Caco-2 (cell line): ENCODE measurements at places on chromosomes 5 and 9. TPM values are rescaled to one million over a fixed set of nuclear protein-coding genes. Genes with fewer than 3 reads are reported as not detected.

PAM gene
- 48.0 and 50.1 TPM in 2 replicates for total RNA-seq

DNA sequence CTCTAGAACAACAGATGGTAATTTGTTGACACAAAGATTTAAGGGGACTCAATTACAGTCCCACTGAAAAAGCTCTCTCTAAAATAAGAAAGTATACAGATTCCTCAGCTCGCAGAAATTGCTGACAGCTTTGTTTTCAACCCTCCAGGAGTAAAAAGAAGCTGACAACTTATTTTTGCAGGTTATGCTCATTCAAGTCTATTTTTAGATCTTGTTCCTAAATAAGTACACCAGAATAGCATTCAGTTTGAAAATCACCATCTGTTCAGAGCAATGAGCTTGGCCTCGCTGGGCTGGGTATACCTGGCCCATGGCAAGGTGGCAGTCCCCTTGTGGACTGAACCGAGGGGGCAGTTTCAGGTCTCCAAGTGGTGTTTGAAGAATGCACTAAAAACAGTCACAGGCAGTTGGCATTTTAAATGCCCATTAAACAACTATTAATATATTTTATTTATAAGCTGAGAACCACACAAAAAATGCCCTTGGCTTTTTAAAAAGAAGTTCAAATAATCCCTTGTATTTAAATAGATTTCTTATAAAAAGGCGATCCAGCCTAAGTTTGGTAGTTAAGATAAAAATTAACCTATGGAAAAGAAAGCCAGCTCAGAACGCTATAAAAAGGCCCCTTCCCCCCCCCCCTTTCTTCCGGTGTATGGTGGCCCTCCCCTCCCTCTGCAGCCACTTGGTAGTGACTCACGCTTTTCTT lies 169.2 kb downstream of the AUH start:
- no peak for DNase-seq

SHISAL2B gene
- total RNA-seq, result not detected in 2 replicates

DNA sequence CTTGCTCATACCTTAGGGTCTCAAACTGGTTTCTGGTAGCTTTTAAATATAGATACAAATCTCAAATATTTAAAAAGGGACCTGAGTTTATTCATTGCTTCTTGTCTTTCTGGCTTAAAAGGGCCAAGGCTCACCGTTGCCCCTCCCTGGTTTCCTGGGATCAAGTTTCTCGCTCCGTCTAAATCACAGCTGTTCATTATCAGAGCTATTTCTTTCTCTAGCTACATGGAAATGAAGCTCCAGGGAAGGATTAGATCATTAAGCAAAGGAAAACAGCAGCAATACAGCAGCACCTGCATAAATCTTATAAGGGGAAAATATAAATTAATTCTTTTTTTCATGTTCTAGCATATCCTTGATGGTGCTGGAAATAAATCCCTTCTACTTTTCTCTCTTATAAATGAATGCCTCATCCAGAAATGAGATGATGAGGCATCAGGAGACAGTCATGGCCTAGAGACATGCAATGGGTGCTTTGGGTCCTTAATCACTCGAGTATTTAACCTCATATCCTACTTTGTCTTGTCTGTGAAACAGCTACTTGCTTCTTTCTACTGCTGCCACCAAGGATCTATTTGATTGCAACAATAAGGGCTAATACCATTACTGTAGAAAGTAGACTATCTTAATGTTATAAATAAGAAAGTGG lies 320.1 kb downstream of the TRPM3 start:
- no peak for DNase-seq

SUSD1 gene
- total RNA-seq, result 53.4 and 60.1 TPM in 2 replicates

- no peak for DNase-seq
Observed at GRCh38 chr9:138033950-138034349, 156.4 kb downstream of the CACNA1B start.

GRCh38 chr5:93600409-93601070 lies 17.5 kb downstream of the NR2F1 start:
- no peak for DNase-seq

DNA sequence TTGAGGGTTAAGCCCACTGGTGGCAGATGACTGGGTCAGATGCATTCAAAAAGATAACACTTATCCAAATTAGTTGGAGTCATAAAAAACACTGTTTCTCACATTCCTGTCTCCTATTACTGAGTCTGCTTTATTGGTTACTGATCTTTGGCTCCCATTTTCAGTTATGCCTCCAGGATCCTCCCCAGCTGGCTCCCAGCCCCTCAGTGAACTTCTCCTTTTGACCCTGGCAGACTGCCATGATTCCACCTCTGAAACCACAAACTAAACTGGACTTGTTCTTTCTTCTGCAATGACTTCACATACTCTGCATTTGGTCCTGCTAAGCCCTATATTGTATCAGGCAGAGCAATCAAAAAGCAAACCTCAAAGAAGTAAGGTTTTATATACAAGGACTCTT lies 860.8 kb upstream of the DMAC1 start:
- DNase-seq, result no peak

PCDHGB6 gene
- total RNA-seq, result 2.5 and 2.8 TPM in 2 replicates

PLCXD3 gene
- total RNA-seq, result 0.14 and 0.20 TPM in 2 replicates

GRCh38 chr5:96455789-96456188 lies 22.7 kb upstream of the PCSK1 start:
- DNase-seq, result no peak

DNA sequence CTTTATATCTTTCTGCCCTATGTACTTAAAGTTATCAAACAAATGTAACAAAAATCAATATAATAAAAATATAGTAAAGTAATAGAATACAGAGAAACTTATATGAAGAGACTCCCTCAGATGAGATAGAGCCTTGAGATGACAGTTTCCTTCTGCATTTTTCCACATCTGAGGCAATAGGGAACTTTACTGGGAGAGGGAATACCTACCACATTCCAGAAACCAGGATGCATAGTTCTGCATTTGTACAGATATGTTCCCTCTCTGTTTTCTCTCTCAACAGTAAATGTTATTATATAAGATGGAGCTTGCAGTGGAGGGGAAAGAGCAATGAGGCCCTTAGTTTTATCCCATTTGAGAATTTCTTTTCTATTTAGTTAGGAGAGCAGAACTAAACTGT lies 109.6 kb upstream of the KCNN2 start:
- no peak for DNase-seq

DNA sequence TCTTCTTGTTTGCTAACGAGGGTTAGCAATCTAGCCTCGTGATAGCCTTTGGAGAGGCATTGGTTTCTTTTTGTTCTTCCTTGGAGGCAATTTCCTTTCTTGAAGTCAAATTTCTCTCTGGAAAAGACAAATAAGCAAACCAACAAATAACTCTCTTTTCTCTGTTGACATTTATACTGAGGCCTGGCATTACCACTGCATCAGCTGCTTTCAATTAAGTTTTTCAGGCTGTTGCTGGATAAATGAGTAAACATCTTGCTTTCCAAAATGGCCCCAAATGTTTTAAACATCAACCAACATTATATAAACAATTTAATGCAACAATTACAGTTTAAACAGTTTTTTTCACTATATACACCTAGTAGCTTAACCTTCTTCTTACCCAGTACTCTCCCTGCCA lies 264.4 kb downstream of the HTR1A start:
- DNase-seq, result no peak

GRCh38 chr5:41465493-41466171 lies 44.8 kb downstream of the PLCXD3 start:
- DNase-seq, result no peak

SPATA31A3 gene
- not detected in 2 replicates for total RNA-seq

- peak; percentile 68 for DNase-seq
Observed at GRCh38 chr9:4293293-4293941, 6.5 kb downstream of the GLIS3 start.

GRCh38 chr5:72557167-72558045 lies 50.2 kb upstream of the ZNF366 start:
- DNase-seq, result no peak

FBP2 gene
- not detected in 2 replicates for total RNA-seq

GRCh38 chr5:138274189-138274853 lies at the start of gene GFRA3:
GFRA3 (minus strand) TSS chr5:138274621; CDS start chr5:138274424, 197 bp downstream.
- DNase-seq, result no peak

SPAG8 gene
- total RNA-seq, result 0.19 and 0.29 TPM in 2 replicates

GRCh38 chr9:8408575-8409190 lies 609.1 kb upstream of the DMAC1 start:
- DNase-seq, result no peak

DNA sequence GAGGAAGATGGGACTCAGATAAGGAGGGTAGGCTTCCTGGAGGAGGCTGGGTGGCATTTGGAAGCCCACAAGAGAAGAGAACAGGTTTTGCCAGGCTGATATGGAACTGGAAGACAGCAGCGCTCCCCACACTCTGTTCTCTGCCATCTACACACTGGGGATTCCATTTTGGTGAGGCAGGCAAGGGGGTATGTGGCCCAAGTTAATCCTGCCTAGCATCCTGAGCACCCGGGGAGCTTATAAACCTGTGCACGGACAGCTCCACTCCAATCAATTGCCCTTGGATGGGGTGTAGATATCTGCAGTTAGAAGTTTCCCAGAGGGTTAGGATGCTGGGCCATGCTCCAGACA lies 158.8 kb downstream of the MACROH2A1 start:
- DNase-seq, result no peak

LECT2 gene
- 0.51 and 0.70 TPM in 2 replicates for total RNA-seq

DNA sequence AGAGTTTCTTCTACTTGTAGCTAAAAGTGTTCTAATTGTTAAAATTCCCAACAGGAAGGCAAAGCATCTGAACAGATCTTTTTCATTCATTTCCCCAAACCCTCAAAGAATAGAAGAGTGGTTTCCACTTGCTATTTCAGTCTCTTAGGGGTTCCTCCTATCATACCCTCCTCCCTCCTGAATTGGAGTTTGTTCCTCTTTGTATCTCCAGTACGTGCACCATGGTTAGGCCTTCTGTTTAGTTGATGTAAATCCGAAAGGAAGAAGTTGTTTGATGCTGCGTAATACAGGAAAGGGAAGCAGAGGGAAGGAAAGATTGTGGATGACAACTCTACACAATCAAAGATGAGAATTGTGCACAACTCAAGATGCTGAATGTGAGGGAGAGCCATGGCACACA lies 303.6 kb downstream of the PIK3R1 start:
- DNase-seq, result no peak

DNA sequence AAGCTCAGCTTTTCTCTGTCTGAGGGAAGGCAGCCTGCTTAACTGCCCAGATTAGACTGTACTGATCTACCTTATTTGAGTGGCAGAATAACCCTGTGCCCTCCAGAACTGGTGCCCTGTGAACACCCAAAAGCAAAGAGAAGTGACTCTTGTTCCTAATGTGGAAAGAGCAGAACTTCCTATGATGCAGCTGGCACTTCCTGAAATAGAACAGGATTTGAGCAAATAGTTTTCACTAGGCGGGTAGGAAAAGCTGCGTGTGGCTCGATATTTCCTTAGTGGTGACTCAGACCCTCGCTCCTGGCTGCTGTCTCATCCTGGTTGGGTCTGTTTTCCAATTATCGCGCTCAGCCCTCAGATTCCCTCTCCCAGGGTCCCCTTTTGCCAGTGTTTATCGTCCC lies 89.9 kb downstream of the SH3TC2 start:
- DNase-seq, result no peak

DNA sequence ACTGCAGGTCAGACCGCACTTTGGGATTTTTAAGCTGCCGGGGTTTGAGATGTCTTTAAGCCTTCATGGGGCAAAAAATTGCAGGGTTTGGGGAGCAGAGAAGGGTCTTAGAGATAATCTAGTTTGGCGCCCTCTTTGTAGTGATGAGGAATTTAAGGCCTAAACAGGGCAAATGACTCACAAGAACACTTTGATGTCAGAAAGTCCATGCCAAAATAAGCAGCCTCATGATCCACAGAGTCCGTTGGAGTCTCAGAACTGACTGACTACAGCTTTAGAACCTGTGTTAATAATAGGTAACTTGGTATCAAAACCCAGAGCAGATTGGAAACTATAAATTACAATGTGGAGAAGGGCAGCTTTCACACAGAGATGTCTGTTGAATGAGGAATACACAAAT lies 35.9 kb upstream of the PTGS1 start:
- DNase-seq, result no peak

ARAP3 gene
- total RNA-seq, result 6.3 and 7.5 TPM in 2 replicates

GRCh38 chr5:16987776-16988175 lies 51.7 kb upstream of the MYO10 start:
- no peak for DNase-seq
